ENCODE measurements at places on chromosomes 3 and 15.

- peak; percentile 56 for DNase-seq
Measured at GRCh38 chr3:40584625-40585189, 59.9 kb downstream of the ZNF621 start.

DNA sequence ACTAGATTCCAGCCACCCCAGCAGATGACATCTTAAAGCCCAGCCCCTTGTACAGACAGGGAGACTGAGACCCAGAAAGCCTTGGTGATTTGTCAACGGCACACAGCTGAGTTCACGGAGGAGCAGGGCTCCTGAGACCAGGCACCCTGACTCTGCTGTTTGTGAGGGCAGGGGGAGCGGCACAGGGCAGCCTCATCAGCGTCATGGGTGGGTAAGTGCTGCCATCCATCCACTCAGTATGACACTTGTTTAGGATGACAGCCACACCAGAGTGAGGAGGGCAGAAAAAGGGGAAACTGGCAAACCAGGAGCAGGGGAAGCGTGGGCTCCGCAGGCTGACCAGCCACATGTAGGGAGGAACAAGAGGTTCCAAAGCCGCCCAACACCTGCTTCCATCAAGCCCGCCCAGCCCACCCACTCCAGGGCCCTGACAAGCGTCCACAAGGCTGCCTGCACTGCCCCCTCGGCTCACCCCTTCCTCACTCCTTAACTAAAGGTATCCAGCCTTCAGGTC lies 19.9 kb downstream of the RBPMS2 start:
- no peak for DNase-seq

DNA sequence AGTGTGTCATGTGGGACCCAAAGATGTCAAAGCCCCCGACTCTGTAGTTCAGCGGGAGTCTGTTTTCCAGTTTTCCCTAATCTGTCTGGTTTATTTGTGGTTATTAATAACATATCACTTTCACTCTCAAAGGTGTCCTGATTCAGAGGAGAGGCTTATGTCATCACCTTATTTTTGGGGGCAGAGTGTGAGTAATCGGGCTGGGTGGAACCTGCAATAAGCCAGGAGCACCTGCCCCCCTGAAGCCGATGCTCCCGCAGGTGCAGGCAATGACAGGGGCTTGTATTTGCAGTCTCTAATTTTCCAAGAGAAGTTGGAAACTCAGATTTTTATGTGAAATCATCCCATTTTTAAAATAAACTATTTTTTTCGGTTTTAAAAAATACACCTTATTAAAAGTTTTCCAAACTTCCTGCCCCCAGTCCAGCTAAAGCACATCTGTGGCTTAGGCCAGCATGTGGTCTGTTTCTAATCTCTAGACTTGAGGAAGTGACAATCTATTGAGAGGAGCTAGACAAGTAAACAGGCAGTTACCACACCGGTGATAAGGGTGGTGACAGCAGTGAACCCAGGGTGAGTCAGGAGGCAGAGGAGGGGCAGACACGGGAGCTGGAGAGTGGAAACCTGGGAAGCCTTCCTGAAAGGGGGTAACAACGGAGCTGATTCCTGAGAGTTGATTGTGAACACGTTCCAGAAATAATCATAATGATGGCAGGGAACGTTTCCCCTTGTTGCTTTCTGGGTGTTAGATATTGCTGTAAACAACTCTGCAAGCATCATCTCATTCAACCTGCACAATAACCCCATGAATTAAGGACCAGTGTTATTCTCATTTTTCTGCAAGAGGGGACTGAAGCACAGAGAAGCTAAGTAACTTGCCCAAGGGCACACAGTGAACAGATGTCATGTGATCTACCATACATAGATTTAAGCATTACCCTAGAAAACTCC lies 37.2 kb downstream of the BHLHE40 start:
- DNase-seq = no peak

- DNase-seq = no peak
Measured at GRCh38 chr3:8520816-8521403, 19.3 kb downstream of the LMCD1 start.

- no peak for DNase-seq
Measured at GRCh38 chr3:136078421-136079364, 113.2 kb downstream of the PPP2R3A start.

DNA sequence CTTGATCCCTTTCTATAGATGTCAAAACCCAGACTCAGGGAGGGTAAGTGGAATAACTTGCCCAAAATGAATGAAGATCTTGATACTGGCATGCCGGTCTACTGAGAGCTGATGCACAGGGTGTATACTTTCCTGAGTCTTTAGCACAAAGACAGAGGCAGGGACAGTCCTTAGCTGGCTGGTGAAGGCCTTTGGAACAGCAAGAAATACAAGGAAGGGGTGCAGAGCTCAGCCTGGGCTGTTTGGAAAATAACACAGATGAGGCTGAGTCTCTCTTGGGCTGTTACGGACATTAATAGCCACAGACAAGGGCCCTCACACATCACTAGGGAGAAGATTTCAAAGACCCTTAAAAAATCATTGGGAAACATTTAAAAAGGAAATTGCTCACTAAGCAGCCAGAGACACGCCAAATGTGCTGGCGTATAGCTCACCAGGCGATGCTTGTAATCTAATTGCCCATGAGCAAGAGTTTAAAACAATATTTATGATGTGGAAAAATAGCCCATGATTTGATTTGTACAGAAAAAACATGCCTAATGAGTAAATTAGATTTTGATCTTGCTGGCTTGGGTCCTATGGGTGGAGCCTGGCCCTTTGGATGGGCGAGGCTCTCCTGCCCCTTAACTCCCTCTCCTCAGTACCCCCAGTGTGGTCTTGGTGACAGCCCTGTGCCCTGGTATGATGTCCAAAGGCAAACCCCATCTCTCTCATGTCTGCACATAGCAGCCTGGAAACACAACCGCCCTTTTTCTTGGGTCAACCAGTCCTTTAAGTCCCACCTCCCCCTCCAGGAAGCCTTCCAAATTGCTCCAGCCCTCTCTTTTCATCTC lies 81.8 kb upstream of the MRPS22 start:
- DNase-seq = no peak

GRCh38 chr15:55740981-55741832 lies 1.7 kb downstream of the PRTG start:
- DNase-seq = no peak

DNA sequence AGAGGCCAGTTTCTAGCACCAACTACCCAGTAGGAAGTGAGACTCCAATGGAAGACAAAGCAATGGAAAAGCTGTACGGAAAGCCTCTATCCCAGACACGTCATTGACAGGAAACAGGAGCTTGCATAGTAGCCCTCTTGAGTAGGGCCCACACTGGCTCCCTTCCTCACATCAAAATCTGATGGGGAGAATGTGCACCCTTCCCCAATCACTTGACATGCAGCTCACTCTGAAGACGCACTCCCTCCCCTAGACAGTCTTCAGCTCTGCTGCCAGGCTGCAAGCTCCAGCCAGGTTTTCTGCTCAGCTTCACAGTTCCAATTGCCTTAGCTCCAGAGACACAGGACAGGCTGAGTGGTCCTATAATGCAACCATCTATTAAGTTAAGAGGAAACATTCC lies 567.8 kb downstream of the EPHB1 start:
- DNase-seq = no peak

- no peak for DNase-seq
Measured at GRCh38 chr3:57386307-57386706, 93.8 kb upstream of the ASB14 start.

DNA sequence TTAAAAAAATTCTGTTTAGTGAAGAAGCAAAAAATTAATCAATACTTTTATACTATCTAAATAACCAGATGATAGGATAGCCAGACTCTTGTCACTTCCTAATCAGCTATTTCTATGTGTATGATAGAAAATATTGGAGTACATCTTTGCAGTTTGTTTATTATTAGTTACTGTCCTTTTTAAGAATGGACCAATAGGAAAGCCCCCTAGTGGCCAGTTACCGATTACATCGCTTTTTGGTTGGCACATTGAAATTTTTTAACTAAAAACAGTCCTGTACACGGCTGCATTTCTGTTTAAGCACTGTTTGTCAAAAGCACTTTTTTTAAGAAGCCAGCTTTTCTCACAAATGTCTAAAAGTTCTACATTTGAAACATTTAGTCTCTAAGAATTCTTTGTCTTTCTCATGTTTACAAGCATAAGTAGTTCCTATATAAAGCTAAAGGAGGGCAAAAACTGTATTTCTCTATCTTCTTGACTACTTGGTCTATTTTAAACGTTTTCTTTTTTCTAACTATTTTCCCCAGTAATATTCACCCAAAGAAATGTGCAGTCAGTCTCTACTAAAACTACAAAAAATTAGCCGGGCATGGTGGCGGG lies 253.2 kb upstream of the LRTM1 start:
- no peak for DNase-seq

GRCh38 chr15:68706931-68707330 lies 113.8 kb downstream of the ANP32A start:
- DNase-seq = no peak

DNA sequence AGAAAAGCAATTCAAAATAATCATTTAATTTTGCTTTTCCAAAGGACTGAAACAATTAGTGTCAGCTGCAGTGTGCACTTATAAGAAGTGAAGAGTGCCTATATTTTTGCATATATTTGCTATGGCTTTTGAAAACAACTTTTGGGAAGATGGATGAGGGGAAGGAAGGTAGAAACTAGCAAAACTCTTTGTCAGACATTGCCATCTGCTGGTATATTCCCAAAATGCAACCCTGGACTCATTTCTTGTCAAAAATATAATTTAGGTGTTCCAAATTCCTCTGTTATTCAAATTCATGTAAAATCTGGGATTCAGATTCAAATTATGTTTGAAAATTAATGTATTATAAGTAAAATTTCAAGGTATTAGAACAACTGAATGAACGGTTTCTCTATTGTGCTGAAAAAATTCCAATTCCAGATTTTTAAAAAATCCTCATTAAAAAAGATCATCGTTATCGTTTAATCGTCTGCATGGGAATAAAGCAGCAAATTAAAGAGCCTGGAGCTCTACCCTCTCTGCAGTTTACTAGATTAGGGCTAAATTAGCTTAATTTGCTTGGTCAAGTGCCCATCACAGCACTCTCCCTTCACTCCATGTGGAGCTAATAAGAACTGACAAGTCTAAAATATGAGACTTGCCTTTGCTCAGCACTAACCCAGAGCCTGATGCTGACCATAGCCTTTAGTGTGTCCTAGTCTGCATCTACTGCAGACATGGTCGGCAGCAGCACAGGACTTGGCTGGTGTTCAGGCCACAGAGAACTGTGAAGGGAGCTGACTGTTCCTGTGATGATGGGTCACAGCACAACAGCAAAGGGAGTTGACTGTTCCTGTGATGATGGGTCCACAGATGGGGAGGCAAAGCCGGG lies 67.9 kb upstream of the MITF start:
- DNase-seq = no peak

GRCh38 chr3:4426261-4426781 lies 40.7 kb downstream of the SUMF1 start:
- DNase-seq = no peak

- no peak for DNase-seq
Measured at GRCh38 chr3:59446775-59447465, 397.1 kb upstream of the CFAP20DC start.

GRCh38 chr15:63221346-63221745 lies 31.9 kb downstream of the RAB8B start:
- DNase-seq = no peak

DNA sequence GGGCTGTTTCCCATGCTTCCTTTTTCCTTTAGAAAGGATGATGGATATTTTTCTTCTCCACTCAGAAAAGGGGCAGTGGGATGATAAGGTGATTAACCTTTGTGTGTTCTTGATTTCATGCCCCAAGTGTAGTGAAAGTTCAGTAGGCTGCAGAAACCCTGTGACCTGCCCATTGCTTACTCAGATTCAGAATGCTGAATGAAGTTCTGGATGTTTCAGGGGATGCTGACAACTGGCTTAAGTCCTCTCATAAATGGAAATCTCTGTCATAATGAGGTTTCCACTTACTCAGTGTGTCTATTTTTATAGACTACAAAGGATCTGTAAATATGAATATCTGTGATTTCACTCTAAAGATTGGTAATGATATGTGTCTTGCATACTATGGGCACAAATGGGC lies 471.3 kb upstream of the TPRG1 start:
- no peak for DNase-seq

GRCh38 chr3:11845651-11846050 lies 1.0 kb downstream of the TAMM41 start:
- DNase-seq = no peak

DNA sequence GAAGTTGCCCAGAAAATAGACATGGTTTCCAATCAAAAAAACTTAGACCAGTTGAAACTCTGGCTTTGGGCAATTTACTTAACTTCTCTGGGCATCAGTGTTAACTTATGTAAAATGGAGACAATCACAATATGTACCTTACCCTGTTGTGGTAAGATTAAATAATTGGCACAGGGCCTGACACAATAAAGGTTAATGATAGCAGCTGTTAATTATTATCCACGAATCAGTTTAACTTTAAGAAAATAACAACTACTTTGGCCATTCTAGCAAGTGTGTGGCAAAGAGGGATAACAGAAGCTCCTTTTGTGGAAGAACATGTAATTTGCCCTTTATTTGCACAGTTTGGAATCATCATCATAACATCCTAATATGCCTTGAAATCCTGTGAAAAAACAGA lies 787.6 kb downstream of the FHIT start:
- DNase-seq = no peak

GRCh38 chr3:138812806-138813205 lies 21.9 kb downstream of the PIK3CB start:
- DNase-seq = no peak

DNA sequence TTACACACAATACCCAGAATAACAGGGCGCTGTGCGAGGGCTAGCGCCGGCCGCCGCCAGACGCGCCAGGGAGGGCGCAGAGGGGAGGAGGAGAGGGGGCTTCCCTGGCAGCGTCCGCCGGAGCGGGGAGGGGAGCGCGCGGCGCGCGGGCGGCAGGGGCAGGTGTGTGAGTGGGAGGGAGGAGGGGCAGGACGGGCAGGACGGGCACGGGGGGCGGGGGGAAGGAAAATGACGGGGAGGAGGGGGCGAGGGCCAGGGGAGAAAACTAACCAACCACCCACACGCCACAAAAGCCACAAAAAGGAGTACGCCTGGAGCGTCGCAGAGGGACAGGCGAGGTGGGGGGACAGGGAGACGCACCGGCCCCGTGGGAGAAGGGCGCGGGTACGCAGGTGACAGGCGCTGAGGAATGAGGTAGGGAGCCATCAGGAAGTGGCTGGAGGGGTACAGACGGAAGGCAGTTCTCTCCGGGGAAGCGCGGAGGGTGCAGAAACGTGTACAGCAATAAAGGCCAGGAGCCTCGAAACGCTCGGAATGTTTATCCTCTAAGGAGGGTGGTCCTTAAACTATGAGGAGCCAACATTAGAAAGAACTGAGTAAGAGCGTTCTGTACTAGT lies 610 bp upstream of the SATB1 start:
- DNase-seq = peak; percentile 58

- no peak for DNase-seq
Measured at GRCh38 chr15:26662283-26662682, 110.6 kb downstream of the GABRB3 start.

GRCh38 chr3:158100681-158101080 lies 5.5 kb downstream of the SHOX2 start:
- DNase-seq = no peak

Data from activated naive CD4-positive, alpha-beta T cell (primary cell).